ENCODE measurements at places on chromosomes 1 and 21.
A peak's percentile ranks its signal among the peaks of the same experiment; 100 is the strongest.

- peak; percentile 7 for DNase-seq
These were observed 1099.5 kb downstream of the PLA2G4A start for GRCh38 chr1:187928288-187928687.

DNA sequence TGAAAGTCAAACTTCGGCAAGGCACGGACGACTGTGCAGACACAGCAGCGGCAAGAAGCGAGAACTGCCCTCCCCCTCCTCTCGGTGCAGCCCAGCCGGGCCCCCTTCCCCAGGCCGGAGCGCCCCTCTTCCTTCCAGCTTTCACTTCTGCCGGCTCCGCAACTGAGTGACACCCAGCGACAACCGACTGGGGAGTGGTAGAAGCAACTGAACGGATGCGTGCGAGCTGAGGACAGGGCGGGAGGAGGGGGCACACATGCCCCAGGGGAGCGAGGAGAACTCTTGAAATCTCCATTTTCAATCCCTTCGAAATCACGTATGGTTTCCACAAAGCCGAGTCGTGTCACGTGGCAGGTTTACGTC is 146.6 kb downstream of the PGBD5 start:
- DNase-seq: no peak

DNA sequence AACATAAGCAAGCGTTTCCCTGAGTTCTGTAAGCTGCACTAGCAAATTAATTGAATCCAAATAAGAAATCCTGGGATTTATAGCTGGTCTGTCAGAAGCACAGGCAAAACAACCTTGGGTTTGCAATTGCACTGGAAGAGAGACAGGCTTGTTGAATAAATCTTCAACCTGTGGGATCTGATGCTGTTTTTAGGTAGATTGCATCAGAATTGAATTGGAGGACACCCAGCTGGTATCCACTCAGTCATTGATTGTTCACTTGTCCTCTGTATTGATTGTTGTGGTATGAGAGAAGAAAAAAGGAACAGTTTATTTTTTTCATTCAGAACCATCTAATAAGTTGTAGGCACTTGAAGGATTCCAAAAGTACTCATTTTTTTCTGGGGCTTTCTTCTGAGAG is 497.4 kb downstream of the SIPA1L2 start:
- DNase-seq: no peak

GRCh38 chr1:201538612-201539551 is at the start of gene NAV1:
Gene NAV1, plus strand, starts transcription at chr1:201539127. Its CDS starts 83,758 bp downstream, at chr1:201622885.
- DNase-seq: no peak

GRCh38 chr1:200873671-200874397 is 1.1 kb downstream of the GPR25 start:
- peak; percentile 20 for DNase-seq

GRCh38 chr1:159113596-159114433 is 37.2 kb upstream of the AIM2 start:
- DNase-seq: no peak

GRCh38 chr1:88979054-88979748 is 13.2 kb downstream of the KYAT3 start:
- DNase-seq: no peak

DNA sequence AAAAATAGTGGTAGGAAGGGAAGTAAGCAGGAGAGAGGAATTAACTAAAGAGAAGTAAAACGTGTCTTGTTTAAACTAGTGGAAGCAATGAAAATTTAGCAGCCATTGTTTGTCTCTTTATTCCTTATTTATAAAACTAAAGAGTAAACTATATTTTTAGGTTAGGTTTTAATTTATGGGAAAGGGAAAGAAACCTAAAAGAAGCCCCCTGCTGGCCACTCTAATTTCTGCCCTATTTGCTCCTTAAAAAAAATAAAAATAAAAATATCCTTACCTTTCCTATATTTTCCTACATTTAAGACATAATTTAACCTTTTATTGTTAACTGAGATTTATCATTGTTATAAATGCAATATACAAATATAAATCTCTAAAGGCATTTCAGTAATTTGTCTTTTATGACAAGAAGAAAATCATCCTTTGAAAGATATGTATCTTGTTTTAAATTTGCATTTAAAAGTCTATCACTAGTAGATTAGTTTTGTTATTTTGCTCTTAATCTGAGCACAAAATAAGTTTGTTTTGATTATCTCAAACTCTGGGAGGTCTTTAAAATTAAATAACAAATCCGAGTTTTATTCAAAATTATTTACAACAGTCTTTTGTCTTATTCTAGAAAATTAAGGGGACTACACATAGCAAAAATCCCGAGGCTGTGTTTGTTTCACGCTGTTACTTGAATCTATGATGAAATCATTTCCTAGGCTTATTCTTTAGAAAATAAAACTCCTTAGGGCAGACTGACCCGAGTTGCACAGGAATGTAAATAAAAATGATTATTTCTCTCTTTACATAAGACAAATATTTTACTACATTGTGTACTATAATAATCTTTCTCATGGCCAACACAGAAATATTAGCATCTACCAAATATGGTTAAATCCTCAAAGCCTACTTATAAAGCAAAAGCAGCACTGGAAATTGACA is 201.7 kb downstream of the NRIP1 start:
- DNase-seq: peak; percentile 46

DNA sequence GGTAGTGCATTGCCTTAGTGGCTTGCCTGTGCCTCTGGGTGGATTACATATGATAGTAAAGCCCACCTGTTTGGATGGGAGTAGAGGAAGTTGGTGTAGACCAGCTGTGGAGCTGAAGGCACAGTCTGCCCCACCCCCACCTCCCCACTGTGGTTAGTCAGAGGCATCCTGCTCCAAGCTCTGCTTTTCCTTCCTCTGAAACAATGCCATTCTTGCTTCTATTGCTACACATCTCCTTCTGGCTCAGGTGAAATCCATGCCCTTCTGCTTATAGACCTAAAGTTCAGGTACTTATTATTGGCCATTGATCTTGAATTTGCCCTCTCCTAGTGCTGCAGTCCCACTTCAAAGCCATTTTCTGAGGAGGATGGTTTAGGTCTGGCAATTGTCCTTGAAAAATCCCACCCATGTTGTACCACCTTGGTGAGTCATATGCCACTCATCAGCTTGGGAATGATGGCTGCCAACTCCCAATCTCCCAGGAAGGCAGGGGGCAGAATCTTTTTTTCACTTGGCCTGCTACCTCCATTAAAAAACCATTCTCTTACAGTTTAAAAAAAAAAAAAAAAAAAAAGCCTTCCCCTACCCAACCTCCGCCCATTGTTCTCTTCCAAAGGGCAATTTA is 6.7 kb upstream of the TXLNA start:
- no peak for DNase-seq

GRCh38 chr1:245091818-245092637 is 62.8 kb upstream of the KIF26B start:
- DNase-seq: no peak

- no peak for DNase-seq
These were observed 3.5 kb upstream of the PIGV start for GRCh38 chr1:26784023-26784871.

GRCh38 chr1:197285526-197286205 is 17.6 kb downstream of the CRB1 start:
- DNase-seq: peak; percentile 4

DNA sequence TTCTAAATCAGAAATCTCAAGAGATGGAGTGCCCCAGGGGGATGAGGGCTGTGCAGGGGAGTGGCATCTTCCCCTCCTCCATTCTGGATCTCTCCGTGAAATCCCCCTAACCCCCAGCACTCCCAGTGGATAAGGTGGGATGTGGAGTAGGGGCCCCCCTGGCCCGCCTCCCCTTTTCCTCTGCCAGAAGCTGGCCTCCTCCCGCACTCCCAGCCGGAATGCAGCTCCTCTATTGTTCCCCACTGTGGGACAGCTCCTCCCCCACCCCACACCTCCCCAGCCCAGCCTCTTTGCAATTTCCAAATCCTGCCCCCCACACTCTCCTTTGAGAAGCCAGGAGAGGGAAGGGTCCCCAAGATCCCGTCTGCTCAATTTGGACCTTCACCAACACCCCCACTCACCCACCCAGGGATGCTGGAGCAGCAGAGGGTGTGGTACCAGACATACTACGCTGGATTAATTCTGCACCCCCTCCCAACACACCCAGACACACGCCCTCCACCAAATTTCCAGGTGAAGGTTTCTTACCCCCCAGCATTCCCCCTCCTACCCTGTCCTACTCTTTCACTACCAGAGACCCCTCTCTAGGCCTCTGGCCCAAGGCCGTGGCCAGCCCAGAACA is 1.9 kb downstream of the MEX3A start:
- DNase-seq: no peak
